Amygdala (tissue), 56 donors: ENCODE measurements at places on chromosomes 13 and 19.

DNA sequence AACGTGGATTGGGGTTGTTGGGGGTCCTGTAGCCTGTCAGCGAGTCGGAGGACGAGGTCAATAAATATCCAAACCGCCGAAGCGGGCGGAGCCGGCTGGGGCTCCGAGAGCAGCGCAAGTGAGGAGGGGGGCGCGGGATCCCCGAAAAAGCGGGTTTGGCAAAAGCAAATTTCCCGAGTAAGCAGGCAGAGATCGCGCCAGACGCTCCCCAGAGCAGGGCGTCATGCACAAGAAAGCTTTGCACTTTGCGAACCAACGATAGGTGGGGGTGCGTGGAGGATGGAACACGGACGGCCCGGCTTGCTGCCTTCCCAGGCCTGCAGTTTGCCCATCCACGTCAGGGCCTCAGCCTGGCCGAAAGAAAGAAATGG, 754 bp upstream of the SIX5 start:
- DNase-seq, result peak; percentile 53

DNA sequence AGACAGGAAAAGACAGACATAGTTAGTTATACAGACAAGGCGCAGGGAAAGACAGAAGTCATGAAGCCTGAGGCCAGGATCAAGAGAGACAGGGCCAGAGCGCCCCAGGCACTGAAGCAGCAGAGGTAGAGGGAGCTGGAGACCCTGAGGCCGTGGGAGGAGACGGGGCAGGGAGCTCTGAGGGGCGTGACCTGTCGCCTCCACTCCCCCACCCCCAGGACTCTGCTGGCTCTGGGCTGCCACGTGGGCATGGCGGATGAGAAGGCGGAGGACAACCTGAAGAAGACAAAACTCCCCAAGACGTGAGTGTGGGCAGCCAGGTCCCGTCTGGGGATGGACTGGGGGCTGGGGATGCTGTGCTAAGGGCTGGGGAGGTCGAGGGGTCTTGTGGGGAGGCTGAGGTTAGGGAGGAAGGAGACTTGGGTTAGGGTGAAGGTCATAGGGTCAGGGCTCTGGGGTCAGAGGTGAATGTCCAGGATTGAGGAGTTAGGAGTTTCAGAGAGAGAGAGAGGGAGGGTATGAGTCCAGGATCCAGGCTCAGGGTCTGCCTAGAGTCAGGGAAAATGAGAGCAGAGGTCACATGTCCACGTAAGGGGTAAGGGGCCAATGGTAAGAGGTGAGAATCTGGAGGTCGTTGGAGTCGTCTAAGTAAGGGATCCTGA, 31.1 kb downstream of the RYR1 start:
- DNase-seq, result no peak

DNA sequence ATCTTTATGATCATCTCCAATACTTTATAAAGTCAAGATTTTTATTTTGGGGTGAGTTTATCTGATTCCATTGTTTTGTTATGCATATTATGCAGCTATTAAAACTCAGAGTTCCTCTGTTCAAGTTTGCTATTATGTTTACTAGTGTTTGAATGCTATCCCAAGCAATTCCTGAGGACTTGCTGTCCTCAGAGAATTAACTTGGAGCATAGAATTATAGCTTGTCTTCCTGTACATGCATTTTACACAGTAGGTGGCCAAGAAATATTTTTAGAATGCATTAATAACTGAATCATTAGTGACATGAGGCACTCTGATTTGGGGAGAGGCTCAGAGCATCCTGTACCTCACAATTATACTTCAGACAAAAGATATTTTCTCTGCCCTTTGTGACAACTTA, 195.6 kb upstream of the MIR17HG start:
- DNase-seq, result no peak

DNA sequence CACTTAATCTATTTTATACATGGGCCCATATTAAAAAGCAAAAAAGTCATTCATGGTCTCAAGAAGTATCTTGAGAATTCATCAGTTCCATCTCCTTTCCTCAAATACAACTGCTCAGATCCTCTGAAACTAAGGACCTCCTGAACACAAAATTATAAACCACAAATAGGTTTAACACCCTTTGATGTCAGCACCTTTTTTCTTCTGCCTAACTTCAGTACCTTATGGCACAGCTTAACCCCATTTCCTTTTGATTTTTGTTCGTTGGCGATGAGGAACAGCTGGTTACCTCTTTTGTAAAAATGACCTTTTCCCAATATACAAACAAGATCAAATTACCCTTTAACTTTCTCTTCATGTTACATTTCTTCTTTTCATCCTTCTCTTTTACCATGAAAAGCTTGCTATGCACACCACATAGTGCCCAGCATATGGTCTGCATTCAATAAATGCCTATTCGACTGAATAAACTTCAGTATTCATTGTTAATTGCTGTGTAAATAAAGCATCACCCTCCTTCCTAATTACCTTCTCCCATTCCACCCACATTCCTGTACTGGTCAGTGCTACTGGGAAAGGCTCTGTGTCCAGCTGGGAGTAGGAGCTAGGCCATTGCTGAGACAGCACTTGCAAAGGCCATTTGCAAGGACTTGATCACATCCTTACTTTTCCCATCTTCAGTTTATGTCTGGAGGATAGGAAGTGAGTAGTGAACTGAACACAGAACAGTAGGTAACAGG, 317.9 kb downstream of the SHISA2 start:
- DNase-seq, result no peak

DNA sequence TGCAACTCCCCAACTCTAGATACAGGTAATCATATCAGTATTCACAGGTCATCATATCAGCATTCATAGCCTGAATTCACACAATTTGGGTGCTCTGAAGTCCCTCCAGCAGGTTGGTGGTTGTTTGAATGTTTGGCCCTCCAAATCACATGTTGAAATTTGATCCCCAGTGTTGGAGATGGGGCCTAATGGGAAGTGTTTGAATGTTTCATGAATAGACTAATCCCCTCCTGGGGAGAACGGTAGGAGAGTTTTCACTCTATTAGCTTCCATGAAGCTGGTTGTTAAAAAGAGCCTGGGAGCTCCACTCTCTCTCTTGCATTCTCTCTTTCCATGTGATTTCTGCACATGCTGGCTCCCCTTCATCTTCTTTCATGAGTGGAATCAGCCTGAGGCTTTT, 288.6 kb upstream of the PCDH9 start:
- no peak for DNase-seq

DNA sequence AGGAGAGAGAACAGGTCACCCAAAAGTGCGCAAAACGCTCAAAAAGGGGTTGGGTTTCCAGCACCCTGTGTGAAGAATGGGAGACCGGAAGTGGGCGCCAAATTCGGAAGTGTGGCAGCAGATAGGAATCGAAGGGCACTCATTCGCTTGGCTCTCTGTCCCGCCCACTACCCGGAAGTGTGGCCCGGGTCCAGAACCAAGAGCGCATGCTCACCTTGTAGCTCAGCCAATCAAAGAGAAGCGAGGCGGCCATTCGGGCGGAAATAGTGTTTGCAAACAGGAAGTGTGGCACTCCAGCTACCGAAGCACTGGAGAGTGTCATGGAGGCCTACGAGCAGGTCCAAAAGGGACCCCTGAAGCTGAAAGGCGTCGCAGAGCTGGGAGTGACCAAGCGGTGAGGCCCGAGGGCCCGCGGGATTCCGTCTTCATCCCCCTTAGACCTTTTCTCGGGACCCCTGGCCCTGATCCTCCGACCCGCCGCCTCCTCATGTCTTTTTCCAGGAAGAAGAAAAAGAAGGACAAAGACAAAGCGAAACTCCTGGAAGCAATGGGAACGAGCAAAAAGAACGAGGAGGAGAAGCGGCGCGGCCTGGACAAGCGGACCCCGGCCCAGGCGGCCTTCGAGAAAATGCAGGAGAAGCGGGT, at the start of gene FAM32A:
Gene FAM32A, plus strand, starts transcription at position 288 of the 645 bp plus-strand sequence. Its CDS starts 33 bp downstream, at position 321.
- peak; percentile 96 for DNase-seq
